Stimulated activated naive CD4-positive, alpha-beta T cell (primary cell): ENCODE measurements at places on chromosomes 1 and 21.

DNA sequence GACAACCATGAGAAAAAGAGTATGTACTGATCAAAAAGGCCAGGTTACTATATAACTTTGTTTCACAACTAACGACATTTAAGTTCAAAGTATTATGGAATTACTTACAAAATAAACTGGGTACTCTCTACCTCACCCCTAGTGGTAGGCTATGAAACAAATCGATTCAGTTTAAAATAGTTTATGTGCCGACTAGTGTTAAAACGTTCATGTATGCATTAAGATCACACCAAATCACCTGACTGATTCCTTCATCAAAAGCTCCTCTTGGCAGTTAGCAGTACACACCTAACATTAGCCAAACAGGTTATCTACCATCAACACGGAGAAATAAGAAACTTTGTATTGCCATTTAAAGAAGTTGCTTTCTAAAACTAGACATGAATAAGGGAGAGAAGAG, 137.1 kb downstream of the AKT3 start:
- no peak for DNase-seq

- no peak for DNase-seq
Observed at GRCh38 chr1:14259191-14259757, 339.2 kb upstream of the KAZN start.

- no peak for DNase-seq
Observed at GRCh38 chr1:203129501-203130231, 2.1 kb downstream of the ADORA1 start.

- DNase-seq, result no peak
Observed at GRCh38 chr21:37606549-37606948, 240.0 kb downstream of the DYRK1A start.

- no peak for DNase-seq
Observed at GRCh38 chr1:14767075-14767474, 168.6 kb downstream of the KAZN start.

DNA sequence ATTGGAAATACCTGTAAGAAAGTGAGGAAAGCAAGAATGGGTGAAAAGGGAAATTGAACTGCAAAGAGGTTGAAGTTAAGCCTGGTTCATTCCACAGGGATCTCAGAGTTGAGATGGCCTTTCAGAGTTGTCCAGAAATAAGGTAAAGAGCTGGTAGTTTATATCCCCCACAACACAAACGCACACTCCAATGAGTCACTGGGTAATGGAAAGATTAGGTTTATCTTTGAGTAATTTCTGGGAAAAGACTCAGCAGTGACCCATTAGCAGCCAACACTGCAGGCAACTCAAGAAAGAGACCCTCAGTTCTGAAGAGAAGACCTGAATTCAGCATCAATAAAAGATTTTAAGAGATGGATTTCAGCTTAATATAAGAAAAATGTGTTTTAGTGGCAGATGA, 485.5 kb downstream of the PTPRC start:
- DNase-seq, result no peak

- no peak for DNase-seq
Observed at GRCh38 chr1:30708361-30708728, 15.0 kb downstream of the MATN1 start.

DNA sequence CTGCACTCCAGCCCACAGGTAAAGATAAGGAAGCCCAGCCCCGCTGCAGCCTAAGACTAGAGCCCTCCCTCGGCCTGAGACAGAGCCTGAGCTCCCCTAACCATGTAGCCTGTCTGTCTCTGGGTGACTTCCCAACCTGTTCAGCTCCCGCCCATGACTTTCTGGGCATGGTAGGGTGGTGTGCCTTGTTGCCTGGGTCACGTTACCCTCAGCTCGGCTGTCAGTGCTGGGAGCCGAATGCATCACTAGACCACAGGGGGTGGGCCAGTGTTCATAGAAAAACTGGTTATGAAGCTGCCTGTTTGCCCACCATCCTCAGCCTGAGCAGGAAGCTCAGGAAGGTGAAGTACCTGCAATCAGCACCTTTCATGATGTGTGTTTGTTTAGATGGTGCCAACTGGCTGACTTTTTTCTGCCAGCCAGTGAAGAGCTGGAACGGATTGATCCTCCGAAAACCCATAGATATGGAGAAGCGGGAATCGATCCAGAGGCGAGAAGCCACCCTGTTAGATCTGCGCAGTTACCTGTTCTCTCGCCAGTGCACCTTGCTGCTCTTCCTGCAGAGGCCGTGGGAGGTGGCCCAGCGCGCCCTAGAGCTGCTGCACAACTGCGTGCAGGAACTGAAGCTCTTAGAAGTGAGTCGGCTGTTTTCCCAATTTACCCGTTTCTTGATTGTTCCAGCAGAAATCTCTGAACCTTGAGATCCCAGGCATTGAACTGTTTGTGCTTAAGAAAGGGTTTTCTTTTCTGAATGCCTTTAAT, 43.9 kb upstream of the PWP2 start:
- no peak for DNase-seq

DNA sequence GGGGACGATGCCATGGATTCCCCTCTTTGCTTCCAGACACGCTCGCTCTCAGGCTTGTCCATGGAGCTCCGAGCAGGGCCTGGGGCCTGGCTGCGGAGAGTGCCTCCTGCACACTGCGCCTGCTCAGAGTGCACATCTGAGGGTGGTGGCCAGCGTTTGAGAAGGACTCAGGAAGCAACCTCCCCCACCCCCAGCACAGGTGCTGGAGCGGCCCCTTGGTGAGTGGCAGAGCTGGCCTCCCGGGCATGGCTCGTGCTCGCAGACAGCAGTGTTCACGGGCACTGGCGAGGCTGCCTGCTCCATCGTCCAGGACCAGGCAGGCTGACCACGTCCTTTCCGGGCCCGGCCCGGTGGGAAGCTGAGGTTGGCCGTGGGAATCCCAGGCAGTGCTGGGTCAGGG, 2.8 kb downstream of the SPATC1L start:
- no peak for DNase-seq

DNA sequence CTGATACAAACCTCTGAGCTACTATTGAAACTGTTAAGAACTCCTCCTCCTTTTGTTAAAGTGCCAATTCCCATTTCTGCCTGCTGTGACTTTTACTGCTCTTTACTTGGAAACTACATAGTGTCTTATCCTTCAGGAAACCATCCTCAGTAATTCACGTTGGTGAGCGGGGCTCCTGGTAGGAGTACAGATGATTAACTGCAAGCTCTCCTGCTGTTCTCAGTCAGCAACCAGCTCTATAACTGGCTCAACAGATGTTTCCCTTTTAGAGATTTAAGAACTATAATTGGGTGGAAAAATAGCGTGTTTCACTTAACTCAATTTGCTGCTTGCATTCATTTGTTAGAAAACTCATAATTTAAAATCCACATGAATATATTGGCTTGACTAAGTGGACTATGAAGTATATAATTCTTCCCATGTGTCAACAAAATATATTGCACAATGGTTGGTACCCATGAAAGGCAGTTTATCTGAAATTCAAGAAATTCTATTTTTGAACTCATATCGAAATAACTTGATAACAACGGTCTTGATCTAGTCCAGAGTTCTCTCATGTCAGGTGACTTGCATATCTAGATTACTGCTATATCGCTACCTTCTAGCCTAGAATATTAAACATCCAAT, 574.0 kb downstream of the KCNT2 start:
- DNase-seq, result no peak

DNA sequence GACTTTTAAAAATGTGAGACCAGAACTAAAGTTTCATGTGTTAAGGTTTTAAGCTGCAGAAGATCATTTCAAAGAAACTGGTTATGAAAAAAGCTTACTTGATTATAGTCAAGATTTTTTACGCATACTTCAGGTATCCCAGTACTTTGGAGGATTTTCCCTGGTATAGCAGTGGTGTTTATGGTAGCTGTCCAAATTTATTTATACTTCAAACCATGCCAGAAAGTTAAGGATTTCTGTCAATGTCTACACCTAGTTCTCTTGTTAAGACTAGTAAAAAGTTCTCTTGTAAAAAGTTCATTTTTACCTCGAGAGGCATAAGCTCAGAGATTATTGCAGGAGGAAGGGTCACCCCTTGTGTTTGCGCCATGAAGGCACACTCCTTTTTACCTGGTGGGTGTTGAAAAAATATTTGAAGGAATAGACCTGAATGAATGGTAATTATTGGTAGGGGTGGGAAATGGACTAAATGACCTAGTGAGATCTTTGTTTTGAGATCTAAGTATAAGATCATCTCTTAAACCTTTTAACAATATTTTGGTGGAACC, 2.8 kb downstream of the DYRK1A start:
- DNase-seq, result no peak

DNA sequence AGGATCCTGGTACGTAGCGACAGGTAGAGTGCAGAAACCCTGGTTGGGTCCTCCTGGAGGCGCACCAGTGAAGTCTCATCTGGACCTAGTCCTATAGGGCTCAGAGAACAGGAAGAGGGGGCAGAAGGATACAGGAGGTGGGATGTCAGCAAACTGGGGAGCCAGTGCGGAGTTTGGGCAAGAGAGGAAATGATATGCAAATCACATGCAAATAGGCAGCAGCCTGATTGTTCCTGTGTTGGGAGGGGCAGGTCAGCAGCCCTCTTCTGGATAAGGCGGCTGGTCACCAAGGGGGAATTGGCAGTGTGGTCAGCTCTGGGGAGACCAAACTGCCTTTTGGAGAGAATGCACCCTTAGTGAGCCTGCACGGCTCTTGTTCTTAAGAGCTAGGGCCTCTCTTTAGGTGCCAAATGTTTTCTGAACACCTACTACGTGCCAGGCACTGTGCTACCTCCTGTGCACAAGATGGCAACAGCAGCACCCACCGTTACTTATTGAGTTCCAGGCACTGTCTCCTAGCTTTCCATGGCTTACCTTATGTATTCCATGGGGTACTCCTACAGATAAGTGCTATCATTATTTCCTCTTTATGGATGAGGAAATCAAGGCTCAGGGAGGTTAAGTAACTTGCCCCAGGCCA, 18.1 kb upstream of the PADI3 start:
- DNase-seq, result no peak

DNA sequence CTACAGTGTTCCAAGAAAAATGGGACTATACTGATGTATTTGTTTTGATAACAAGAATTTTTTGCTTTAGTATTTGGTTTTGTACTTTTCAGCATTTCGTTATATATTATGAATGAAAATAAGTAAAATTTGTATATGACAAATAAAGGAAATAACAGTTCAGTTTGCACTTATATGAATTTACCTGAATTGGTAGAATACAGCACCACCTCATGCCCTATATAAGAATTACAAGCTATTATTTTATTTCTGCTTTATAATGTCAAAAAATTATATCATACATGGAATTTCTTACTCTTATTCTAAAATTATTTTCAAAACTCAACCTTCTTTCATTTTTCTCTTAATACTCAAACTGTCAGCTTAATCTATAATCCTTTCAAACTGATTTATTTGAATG, 14.6 kb downstream of the EFCAB7 start:
- no peak for DNase-seq

DNA sequence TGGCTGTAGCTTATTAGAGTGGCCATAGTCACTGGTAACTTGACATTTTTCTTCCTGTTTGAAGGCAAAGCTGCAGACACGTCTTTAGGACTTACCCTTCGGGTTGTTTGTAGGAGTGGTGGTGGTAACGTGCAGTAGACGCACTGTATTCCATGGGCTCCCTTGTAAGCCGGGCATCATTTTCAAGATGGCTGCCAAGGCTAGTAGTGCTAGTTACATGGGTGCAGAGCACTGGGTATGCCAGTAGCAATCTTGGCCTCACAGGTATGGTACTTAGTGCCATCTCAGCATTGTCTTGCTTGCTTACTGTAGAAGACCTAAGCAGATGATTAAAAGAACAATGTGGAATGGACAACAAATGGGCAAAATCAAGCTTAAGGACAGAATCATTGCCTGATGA, 1.9 kb downstream of the YBX1 start:
- DNase-seq, result no peak

- DNase-seq, result no peak
Observed at GRCh38 chr1:181675091-181675917, 192.0 kb downstream of the CACNA1E start.

DNA sequence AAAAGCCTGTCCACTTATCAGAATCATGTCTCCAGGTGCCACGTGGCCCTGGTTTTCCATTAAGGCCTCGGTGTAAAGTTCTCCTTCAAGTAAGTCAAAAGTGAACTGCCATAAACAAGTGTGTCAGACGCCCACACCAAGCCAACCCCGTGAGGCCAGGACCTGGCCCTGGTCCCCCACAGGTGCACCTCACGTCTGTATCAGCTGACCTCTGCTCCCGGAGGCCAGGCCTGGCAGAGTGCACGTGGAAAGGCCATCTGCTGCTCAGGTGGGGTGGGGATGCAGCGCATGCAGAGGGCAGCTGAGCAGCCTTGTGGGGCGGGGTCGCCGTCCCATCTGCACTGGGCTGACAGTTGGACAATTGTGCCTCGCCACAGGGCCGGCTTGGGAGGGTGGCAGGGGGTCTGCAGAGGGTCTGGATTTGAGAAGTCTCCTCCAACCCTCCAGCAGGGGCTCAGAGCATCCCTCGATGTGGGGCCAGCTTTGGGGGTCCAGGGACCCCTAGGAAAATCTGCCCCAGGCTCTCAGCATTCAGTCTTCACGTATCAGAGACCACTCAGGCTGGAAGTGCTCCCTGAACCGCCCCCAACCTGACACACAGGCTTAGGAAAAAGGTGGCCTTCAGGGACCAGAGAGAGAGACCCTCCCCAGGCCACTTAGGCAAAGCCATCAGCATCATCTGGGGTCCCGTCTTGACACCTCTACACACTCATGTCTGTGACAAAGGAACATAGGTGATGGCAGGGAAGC, 3.0 kb downstream of the SLC19A1 start:
- DNase-seq, result no peak
